ENCODE measurements at places on chromosomes 7 and 10.

GRCh38 chr10:89274928-89275327 lies 23.4 kb upstream of the LIPA start:
- no peak for DNase-seq

DNA sequence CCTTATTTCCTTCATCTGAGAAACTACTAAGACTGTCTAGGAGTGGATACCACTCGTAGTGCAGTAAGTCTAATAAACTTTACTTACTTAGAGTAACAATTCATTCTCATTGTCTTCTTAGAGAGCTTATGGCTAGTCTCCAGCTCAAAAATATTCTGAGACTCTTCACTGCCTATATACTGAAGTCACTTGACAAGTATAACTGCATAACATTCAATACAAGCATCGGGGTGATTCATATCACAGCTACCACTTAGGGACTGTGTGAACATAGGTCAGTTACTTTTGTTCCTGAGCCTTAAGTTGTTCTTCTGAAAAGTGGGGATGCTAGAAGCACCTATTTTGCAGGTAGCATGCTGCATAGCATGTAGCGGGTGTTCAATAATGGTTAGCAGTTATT lies 111.0 kb downstream of the HTR7 start:
- DNase-seq: no peak

- DNase-seq: no peak
Measured at GRCh38 chr7:34449765-34450164, 208.3 kb upstream of the NPSR1 start.

GRCh38 chr7:139494835-139495579 lies 11.5 kb upstream of the KLRG2 start:
- no peak for DNase-seq

DNA sequence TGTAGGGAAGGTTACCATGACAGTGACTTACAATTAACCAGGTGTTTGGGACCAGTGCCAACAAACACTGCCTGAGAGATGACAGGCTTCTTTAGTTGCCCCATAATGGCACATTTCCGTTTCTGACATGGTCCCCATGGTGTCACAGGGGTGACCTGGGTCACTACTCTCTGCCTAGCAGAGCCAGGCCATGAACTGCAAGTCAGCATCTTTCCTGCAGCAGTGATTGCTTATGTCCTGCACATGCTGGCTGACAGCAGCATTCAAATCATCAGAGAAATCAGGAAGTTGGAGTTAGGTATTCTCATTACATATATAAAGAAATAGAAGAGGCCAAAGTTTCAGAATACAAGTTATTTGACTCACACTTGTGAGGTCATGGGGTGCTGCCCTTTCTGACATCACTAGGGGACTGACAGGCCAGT lies 47.1 kb upstream of the ZNRF2 start:
- DNase-seq: no peak

- no peak for DNase-seq
Measured at GRCh38 chr10:121831777-121832176, 96.1 kb downstream of the ATE1 start.

- no peak for DNase-seq
Measured at GRCh38 chr7:32043688-32044087, 26.5 kb downstream of the PDE1C start.

GRCh38 chr7:73613954-73614735 lies 10.2 kb downstream of the MLXIPL start:
- DNase-seq: no peak
